NCI-H2171 treated with DMSO at 0.1 percent for 48 hours (cell line): ENCODE measurements at places on chromosomes 1 and 21.

- DNase-seq, result no peak
Measured at GRCh38 chr21:33942426-33942825, 26.8 kb upstream of the ATP5PO start.

GRCh38 chr1:165537356-165538109 is 6.3 kb upstream of the LRRC52 start:
- DNase-seq, result no peak

- DNase-seq, result no peak
Measured at GRCh38 chr1:43968348-43968948, 1.4 kb upstream of the DPH2 start.

GRCh38 chr1:2134621-2135307 is 59.8 kb downstream of the FAAP20 start:
- no peak for DNase-seq

DNA sequence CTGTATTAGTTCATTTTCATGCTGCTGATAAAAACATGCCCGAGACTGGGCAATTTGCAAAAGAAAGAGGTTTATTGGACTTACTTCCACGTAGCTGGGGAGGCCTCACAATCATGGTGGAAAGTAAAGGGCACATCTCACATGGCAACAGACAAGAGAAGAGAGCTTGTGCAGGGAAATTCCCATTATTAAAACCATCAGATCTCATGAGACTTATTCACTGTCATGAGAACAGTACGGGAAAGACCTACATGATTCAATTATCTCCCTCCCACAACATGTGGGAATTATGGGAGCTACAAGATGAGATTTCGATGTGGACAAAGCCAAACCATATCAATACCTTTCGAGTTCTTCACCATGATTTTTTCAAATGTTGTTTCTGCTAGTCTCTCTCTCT is 3.7 kb upstream of the CHRM3 start:
- no peak for DNase-seq

GRCh38 chr21:36127250-36127904 is 7.5 kb upstream of the CBR3 start:
- DNase-seq, result no peak

- DNase-seq, result no peak
Measured at GRCh38 chr21:36661511-36662309, 37.2 kb upstream of the SIM2 start.
